ENCODE measurements at places on chromosomes 6 and 20.

- DNase-seq = no peak
These were observed 41.9 kb downstream of the EDN3 start for GRCh38 chr20:59342023-59342957.

DNA sequence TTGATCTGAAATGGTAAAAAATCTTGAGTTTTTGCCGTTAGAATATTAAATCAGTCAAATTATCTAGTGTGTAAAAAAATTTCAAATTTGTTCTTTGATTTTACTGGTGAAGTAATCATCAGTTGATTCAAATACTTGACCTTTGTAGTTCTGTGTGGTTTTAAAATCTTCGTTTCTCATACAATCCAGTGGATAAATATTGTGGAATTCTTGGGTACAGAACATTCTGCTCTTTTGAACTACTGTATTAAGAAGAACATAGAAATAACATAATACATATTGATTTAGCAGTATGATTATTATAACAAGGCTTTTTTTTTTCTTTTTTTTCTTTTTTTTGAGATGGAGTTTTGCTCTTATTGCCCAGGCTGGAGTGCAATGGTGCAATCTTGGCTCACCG is 491.8 kb downstream of the CD109 start:
- no peak for DNase-seq

- peak; percentile 20 for DNase-seq
These were observed 336.6 kb downstream of the QKI start for GRCh38 chr6:163751032-163751525.

DNA sequence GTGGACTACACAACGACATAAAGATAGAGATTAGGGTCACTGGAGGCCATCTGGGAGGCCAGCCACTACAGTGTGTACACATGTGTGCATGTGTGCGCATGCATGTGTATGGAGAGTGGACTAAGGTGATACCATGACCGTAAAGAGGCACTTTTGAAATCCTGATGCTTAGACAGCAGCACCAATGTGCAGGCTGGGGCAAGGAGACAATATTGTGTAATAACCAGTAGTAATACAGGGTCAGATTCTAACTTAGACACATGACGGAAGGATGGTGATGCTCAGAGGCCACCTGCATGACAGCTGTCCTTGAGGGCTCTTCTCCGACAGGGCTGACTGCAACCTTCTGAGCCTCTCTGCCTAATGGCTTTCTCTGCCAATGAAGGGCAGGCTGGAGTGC is 25.5 kb downstream of the CST9L start:
- DNase-seq = no peak

- no peak for DNase-seq
These were observed 655.0 kb upstream of the HS3ST5 start for GRCh38 chr6:114997813-114998292.

DNA sequence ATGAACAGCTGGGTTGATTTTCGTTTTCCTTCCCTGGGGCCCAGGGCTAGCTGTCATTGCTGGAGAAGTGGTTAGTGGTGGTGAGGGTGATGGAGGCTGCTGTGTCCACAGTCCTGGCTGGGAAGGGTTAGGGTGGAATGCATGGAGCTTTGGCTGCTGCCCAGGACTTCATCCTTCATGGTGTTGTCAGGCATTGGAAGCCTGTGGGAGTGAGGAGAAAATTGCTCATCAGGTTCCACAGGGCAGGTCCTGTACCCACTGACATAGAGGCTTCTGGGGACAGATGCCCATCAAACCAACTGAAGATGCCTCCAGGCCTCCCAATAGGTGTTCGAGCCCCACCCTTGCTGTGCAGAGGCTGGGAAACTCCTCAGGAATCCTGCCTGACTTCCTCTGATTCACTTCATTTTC is 262.4 kb upstream of the SUPT3H start:
- no peak for DNase-seq

DNA sequence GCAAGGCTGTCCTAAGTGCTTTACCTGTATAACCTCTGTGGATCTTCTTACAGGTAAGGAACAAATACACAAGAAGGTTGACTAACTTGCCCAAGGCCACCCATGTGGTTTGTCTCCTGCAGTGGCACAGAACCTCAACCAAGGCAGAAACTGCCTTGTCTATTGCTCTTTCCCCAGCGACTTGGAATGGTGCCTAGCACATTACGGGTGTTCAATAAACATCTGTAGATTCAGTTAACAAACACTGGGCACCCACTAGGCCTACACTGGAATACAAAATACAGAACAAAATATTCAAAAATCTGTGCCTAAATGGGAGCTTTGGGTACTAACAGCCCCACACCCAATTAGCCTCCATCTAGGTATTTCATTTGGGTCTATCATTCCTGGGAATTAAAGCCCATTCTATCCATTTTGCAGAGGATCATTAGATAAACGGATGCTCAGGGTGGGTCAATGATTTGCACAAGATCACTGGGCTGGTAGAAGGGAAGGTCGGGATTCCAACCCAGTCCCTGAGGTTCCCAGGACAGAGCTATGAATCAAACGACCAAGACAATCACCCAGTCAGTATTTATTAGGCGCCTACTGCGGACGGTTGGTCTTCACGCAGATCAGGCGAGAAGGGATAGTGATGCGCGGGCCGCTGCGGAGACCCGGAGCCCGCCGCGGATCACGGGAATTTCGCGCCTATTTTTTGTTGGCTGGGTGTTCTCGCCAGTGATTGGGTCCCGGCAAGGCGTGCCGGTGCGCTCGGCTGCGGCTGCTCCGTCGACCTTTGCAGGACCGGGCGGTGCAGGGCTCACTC is at the start of gene STK35:
TSS of gene STK35 (plus strand) at position 771 of the 808 bp plus-strand sequence. CDS start 55 bp downstream, outside the sequence.
- peak; percentile 81 for DNase-seq

DNA sequence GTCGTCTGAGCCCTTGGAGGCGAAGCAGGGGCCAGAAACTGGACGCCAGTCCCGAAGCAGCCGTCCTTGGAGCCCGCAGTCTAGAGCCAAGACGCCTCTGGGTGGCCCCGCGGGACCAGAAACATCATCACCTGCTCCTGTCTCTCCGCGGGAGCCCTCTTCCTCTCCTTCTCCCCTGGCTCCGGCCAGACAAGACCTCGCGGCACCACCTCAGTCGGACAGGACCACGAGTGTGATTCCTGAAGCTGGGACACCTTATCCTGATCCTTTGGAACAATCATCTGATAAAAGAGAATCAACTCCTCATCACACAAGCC is 416 bp downstream of the RSPH4A start:
- peak; percentile 25 for DNase-seq

All from activated CD4-positive, alpha-beta memory T cell treated with anti-CD3 and anti-CD28 coated beads for 36 hours (primary cell).